Central memory CD4-positive, alpha-beta T cell (primary cell): ENCODE measurements at places on chromosomes 5 and 9.

GRCh38 chr5:172493906-172494305, 39.6 kb upstream of the SH3PXD2B start:
- no peak for DNase-seq

DNA sequence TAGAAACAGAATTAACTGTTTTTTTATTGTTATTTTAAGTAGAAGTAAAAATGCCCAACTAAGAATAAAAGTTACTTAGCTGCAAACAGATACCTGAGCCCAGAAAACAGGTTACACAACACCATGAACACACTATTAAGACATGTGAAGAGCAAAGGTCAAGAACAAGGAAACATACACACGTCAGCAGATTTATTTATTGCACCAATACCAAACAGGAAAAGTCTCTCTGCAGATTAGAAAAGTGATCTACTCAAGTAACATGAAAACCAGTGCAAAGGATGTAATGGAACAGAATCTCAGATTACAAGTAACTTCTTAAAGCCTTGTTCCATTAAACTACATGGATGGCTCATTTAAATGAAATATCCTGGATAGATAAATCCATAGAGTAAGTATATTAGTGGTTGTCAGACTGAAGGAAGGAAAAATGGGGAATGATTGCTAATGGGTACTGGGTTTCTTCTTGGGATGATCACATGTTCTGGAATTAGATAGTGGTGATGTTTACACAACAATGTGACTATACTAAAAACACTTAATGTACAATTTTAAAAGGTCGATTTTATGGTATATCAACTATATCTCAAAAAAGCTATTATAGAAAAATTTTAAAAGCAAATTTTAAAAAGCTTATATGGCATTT, 6.1 kb downstream of the SAR1B start:
- no peak for DNase-seq

DNA sequence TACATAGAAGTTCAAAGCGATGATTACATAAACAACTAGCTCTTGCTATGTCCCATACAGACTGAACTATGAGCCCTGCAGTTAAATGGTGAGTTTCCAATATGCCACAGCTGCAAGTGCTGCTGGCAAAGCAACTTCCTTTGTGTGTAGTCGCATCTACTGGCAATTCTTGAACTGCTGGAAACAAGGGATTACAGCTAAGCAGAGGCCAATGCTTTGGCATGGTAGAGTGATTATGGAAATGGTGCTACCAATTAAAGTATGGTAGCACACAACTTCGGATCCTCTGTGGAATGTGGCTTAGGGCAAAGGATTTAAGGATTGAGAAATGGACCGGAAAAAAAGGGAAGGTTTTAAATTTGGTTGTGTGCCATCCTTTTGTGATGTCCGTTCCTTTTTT, 856.6 kb downstream of the MAT2B start:
- no peak for DNase-seq

GRCh38 chr5:28174691-28175090, 1136.3 kb upstream of the CDH9 start:
- DNase-seq: no peak

- DNase-seq: peak; percentile 85
Measured at GRCh38 chr5:42994555-42995359, 45.4 kb downstream of the ANXA2R start.

- DNase-seq: peak; percentile 34
Measured at GRCh38 chr9:126516936-126517832, 96.5 kb upstream of the LMX1B start.

DNA sequence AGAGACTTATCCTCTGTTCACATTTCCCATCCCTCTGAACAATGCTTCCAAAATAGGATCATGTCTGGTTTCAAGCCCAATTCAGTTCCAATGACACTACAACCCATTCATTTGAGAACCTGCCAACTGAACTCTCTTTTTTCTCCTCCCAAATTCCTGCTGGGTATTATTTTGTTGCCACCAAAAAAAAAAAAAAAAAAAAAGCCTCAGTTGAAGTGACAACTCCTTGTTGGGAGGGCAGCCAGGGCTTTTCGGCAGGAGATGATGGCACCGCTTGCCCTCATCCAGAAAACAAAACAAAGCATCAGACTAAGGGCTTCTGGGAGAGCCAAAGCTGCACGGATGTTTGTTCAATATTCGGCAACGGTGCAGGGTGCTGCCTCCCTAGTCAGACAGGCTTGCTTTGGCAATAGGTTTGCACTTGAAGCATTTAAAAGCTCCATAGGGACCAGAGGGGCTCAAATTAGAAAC, 30.6 kb upstream of the TRIM32 start:
- DNase-seq: no peak

DNA sequence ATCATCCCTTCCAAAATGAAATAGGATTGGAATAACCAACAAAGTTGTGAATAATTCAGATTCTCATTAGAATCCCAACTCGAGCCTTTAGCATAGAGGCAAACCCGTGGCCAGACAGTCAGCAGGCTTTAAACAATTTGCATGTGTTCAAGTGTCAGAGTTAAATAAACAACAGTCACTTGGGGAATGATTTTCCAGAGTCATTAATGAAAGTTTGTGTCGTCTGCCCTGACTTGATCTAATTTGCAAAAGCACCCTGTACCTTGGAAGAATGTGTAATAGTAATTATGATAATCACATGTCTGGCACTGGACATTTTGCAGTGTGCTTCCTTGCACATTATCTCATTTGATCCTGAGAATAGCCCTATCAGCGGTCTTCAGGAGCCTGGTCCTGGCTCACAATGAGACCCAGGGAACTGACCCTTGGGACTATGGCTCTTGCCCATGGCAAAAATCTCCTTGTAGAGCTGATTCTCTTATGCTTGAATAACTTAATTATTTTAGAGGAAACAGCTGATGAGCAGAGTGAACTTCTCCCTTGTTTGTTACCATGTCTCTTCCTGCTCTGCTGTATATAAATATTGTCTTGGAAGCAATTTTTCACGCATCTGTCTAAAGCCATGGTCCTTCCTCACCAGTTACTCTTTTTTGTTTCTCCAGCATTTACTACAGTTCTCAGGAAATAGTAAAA, 272.7 kb downstream of the NR3C1 start:
- DNase-seq: no peak

DNA sequence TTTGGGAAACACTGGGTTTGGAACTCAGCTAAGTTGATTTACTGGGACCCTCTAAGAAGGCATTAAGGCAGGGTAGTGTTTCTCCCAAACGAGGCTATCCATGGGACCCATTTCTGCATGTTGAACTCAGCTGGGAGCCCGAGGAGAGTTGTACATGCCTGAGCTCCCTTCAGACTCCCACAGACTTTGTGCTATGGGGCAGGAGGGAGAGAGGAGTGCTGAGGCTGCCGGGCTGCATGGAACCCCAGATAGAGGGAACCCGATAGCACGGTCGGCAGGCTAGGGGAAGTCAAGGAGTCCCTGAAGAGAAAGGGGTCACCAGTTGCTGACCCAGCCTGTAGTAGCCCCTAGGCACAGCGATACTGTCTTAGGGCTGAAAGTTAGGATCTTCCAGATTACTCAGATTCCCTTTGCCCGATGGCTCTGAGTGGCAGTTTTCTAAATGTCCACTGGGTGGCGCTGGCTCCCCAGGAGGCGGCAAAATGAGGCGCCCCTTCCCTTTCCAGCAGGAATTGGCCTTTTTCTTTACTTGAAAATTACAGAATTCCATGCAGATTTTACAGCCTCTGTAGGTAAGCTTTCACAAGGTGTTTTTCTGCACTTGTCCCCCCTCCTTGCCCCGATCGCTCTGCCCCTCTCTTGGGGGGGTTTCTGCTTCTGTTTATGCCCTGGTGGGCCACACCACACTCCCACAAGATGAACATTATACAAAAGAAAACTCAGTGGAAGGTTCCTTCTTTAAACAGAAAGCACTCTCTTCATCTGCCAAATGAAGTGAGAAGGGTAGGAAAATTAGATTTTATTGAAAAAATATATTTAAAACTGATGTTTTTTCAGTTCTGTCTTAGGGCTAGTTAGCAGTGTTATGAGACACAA, 17.8 kb downstream of the NANS start:
- DNase-seq: peak; percentile 60
